Astrocyte (in vitro differentiated cells and primary cell): ENCODE measurements at places on chromosomes 2 and 18.

GRCh38 chr2:23069923-23070322 is 315.1 kb upstream of the KLHL29 start:
- DNase-seq, result no peak

DNA sequence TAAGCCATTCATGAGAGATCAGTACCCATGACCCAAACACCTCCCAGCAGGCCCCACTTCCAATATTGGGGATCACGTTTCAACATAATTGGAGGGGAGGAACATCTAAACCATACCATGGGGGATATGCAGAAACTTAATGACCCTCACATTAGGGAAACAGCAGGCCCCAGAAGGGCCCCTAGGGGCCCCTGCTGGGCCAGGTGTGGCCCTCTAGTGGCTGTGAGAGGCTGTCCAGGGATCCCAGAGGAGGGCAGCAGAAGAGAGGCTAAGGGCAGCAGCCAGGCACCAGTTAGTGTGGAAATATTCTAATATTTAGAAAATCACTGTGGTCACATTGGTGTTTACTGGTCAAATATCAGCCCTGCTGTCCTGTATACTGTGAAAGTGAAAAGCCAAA is 49.3 kb upstream of the ANKRD44 start:
- DNase-seq, result no peak

DNA sequence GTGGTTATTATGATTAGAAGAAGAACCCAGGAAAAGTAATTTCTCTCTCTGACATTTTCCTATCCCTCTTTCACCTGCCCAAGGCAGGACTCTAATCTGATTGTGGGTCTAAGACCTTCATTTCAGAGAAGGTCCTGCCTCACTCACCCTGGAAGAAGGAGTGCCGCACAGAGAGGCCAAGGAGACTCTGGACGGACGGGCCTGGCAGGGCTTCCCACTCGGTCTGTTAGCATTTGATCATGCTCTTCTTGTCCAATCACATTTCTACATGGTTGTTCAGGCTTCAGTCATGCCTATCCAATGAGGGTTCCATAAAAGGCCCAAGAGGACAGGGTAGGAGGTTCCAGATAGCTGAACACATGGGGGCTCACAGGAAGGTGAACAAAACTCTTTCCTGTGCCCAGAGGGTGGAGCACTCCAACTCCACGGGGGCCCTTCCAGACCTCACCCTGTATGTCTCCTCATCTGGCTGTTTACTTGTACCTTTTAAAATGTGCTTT is 27.0 kb downstream of the ZNF892 start:
- no peak for DNase-seq

GRCh38 chr2:85595301-85596025 is at the start of gene RNF181:
TSS of gene RNF181 (plus strand) at chr2:85595745. CDS start at chr2:85595764, 19 bp downstream.
- peak; percentile 99 for DNase-seq

DNA sequence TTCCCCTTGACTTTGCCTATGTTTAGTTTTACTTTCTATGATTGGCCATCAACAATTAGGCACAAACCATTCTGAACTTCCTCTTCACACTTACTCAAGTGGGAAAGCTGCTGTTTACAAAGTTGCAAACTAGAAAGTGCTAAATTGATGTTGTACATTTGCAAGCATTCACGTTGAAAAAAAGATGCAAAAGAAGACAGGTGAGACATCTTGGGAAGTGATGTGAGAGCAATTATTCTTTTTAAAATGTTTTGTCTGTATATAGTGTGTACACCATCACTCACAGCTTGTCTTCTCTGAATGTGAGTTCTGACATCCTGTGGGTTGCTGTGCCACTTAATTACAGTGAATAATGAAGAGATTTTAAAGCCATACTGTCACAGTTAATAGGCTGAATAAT is 874.1 kb upstream of the LRATD1 start:
- DNase-seq, result no peak

DNA sequence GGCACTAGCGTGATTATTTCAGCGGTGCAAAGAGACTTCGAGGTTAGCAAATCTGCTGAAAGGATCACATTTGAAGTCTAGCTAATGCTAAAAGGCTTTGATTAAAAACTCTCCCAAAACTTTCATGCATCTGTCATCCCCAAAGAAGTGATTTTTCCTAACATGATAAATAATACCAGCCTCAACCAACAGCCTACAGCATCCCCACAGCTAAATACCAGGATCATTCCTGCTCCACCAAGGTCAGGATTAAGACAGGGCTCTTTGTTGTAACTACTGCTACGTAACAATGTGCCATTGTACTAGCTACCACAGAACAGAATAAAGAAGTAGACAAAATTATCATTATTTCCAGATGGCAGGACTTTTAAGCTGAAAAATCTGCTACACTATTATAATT is 1.6 kb downstream of the OR6B3 start:
- no peak for DNase-seq

DNA sequence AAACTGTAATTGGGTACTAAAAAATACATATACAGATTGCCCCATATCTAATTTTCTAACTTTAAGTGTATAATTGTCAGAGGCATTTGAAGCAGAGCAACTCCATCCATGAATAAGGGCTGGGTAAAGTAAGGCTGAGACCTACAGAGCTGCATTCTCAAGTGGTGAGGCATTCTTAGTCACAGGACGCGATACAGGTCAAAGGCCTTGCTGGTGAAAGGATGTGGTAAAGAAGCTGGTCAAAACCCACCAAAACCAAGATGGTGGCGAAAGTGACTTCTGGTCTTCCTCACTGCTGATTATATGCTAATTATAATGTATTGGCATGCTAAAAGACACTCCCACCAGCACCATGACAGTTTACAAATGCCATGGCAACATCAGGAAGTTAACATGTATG is 50.0 kb downstream of the SLC8A1 start:
- DNase-seq, result peak; percentile 91

- DNase-seq, result peak; percentile 56
Observed at GRCh38 chr2:182359027-182359989, 67.5 kb downstream of the PDE1A start.

- peak; percentile 28 for DNase-seq
Observed at GRCh38 chr2:172772633-172773032, 37.0 kb downstream of the RAPGEF4 start.

GRCh38 chr18:3529601-3530000 is 79.6 kb downstream of the TGIF1 start:
- DNase-seq, result no peak

DNA sequence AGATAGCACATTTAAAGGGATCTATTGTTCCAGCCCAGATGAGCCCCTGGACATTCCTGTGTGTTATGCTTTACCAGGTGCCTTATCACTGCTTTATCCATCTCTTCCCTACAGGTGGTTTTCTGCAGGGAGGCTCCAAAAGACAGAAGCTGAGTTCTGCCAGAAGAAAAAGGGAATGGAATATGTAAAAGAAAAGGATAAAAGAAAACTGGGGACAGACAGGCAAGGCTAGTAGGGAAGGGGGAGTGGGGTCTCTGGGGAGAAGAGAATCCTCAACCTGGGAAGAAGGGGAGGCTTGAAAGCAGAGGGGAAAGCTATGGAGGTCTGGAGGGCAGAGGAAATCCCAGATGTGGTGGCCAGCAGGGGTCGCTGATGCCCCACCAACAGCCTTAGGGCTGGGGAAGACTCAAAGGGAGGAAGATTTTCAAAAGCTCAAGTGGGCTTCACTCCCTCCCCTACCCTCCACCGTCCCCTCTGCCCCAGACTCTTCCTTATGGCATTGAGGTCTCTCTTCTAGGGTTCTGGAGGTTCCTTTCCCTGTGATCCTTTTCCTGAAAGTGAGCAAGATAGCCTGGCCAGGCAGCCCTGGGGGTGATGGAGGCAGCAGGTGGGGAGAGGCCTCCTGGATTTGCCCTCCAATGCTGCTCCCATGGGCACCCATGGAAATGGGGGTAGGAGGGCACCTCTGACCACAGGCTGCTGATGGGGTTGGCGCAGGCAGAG is 178.1 kb upstream of the PKDCC start:
- DNase-seq, result no peak

DNA sequence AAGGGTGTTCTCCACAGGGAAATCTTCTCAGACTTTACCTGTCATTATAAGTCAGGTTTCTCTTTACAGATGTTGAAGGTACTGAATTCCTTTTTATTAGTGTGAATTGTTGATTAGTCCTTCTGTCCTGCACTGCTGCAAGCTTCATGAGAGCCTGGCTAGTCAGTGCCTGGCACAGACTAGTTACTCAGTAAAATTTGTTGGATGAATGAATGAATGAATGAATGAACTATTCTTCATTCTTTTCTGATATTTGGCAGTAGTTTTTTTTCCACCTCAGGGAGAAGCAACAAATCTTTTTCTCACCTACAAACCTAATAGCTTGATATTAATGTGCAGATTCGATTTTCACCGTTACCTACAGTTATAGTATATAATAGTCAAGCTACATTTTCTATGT is 64.3 kb downstream of the ACVR2A start:
- no peak for DNase-seq

GRCh38 chr2:62410926-62411456 is 95.0 kb downstream of the TMEM17 start:
- no peak for DNase-seq

- DNase-seq, result peak; percentile 43
Observed at GRCh38 chr2:85539361-85540132, 579 bp downstream of the MAT2A start.

GRCh38 chr2:57443973-57444521 is 602.6 kb upstream of the VRK2 start:
- DNase-seq, result peak; percentile 63

GRCh38 chr2:234873828-234874173 is 78.0 kb upstream of the SH3BP4 start:
- DNase-seq, result peak; percentile 36

DNA sequence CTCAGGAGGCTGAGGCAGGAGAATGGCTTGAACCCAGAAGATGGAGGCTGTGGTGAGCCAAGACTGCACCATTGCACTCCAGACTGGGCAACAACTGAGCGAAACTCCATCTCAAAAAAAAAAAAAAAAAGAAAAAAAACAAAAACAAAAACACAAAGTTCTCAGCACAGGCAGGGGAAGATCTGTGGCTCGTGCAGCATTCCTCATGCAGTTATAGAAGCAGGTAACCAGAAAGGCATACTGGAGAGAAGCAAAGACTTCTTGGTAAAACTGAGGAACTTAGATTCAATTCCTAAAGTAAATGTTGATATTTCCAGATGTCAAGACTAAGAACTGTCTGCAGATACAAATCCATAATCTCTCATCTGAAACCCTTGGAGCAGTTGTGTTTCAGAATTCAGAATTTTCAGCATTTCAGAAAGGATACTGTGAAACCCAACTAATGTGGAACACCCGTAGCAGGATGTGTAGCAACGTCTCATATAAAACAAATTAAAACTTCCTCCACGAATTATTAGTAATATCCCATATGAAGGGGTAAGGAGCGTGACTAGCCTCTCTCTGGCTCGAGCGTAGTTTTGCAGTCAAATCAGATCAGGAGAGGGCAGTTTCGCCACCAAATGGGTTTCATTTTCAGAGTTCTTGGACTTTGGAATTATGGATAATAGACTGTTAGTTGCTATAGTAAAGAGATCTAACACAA is 13.2 kb upstream of the SLC25A52 start:
- DNase-seq, result no peak

- no peak for DNase-seq
Observed at GRCh38 chr18:59239642-59240041, 19.7 kb downstream of the GRP start.

GRCh38 chr2:20015482-20016083 is 3.1 kb upstream of the MATN3 start:
- peak; percentile 16 for DNase-seq
